ENCODE measurements at places on chromosomes 6 and 20. TPM values are rescaled to one million over a fixed set of nuclear protein-coding genes. Genes with fewer than 3 reads are reported as not detected.

DNA sequence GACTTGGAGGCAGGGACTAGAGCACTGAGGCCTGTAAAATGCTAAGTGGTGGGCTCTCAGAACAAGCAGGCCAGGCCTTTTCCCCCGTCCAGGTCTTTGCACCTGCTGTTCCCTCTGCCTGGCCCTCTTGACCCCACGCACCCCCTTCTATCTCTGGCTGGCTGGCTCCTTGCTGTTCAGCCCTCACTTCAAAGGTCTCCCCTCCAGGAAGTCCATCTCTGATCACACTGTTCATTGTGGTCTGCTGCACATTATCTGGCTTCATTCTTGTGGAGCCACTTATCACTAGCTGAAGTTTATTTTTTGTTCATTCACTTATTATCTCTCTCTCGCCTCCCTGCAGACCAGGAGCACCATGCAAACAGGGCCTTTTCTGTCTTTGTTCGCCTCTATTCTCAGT, 24.5 kb downstream of the SLC13A3 start:
- H3K27ac ChIP-seq, result no peak overlapping the region
- H3K4me1 ChIP-seq, result peaks cover 59% of the 10 kb centered on the region
- DNase-seq, result no peak
- peaks cover 11% of the 10 kb centered on the region for H3K36me3 ChIP-seq
- no peak overlapping the region for H3K4me3 ChIP-seq

DNA sequence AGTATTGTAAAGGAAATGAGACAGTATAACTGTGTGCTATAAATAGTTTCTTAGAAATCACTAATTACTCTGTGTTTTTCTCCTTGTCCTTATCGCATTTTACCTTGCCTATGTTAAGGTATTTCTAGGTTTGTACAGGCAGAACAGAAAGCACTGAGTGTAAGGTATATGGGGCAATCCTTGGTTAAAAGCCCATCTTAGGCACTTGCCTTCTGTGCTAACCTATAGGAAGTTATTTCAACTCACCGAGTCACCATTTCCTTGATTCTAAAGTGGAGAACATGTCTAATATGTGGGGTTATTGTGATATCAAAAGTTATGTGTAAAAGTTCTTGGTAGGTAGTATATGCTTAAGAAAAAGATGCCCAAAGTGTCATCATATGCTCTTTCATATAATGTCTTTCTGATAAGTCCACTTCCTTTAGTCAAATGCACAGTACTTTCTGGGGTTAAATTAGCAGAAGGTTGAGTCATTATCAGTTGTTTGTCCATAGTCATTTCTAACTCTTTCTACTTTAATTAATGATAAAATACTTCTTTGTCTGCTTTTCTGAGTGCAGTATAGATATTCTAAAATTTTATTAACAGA, 276.4 kb downstream of the UTRN start:
- peaks cover 53% of the 10 kb centered on the region for H3K36me3 ChIP-seq
- H3K27me3 ChIP-seq, result no peaks in the 10 kb centered on the region
- DNase-seq, result no peak
- H3K27ac ChIP-seq, result no peak overlapping the region

DNA sequence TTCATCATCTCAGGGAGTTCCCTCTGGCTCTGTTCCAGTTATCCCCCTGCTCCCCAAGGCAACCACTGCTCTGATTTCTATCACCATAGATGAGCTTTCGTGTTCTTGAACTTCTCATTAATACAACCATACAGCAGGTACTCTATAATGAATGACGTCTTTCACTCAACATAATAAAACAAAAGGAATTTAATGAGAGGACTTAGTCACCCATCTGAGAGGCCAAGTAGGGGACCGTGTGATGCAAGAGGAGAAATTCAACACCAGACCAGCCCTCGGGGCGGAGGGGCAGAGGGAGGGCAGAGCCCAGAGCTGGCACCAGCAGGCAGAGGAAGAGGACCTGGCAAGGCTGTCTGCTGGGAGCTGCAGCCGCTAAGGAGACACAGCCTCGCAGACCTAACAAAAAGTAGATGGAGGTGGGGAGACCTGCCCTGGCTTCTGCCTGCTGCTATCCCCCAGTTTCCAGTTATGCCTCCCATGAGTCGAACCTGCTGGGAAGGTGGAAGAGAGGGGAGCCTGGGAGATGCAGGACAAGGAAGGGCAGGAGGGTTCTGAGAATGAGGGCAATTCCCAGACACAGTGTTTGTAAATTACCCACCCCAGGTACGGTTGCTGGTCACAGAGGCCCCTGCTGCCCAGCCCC, 13.8 kb downstream of the CCN5 start:
- no peak for DNase-seq
- no peaks in the 10 kb centered on the region for H3K36me3 ChIP-seq
- no peaks in the 10 kb centered on the region for H3K4me1 ChIP-seq
- no peak overlapping the region for H3K27ac ChIP-seq

- H3K4me3 ChIP-seq, result no peak overlapping the region
- H3K4me1 ChIP-seq, result no peaks in the 10 kb centered on the region
- H3K36me3 ChIP-seq, result no peaks in the 10 kb centered on the region
- DNase-seq, result no peak
Measured at GRCh38 chr6:23522792-23523547, 603.0 kb upstream of the NRSN1 start.

GRCh38 chr6:87784690-87785089, 82.7 kb upstream of the AKIRIN2 start:
- H3K4me3 ChIP-seq, result no peak overlapping the region
- H3K4me1 ChIP-seq, result peaks cover 91% of the 10 kb centered on the region
- H3K27me3 ChIP-seq, result no peaks in the 10 kb centered on the region
- peak overlapping the region; percentile 79 for H3K27ac ChIP-seq
- H3K36me3 ChIP-seq, result no peaks in the 10 kb centered on the region

DNA sequence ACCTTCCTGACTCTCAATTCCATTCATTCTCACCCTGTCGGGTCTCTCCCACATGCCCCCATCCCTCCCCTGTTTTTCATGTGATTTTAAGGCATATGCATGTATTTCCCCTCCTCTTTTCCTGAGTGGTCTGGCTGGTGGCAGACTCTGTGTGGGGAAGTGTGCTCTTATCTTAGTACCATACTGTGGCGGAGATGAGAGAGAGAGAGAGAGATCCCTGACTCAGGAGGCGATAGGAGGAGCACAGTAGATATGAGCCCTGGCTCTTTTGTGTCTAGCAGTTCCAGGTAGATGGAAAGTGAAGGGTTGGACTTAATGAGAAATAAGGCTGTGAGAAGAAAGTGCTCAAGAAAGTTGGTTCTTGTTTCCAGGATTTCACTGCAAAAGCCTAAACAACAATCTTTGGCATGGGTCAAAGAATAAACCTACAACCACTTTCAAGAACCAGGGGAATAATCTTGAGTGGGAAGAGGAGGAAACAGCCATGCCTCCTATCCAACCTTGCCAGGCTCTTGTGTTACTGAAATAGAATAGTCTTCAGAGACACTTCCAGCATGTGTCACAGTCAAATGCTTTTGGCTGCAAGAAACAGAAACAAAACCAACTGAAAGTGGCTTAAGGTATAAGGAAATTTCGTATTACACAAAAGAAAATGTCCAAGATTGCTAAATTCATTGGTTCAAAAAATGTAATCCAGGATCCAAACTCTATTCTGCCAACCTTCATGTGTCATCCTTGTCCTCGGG, 123.8 kb upstream of the MYLIP start:
- H3K27ac ChIP-seq, result no peak overlapping the region
- H3K4me1 ChIP-seq, result no peaks in the 10 kb centered on the region
- no peak for DNase-seq
- no peaks in the 10 kb centered on the region for H3K36me3 ChIP-seq
- no peak overlapping the region for H3K4me3 ChIP-seq

- DNase-seq, result no peak
- peaks cover 3% of the 10 kb centered on the region for H3K27me3 ChIP-seq
- H3K4me1 ChIP-seq, result peaks cover 24% of the 10 kb centered on the region
- no peak overlapping the region for H3K4me3 ChIP-seq
- H3K36me3 ChIP-seq, result no peaks in the 10 kb centered on the region
Measured at GRCh38 chr6:15949982-15950381, 178.9 kb upstream of the MYLIP start.

DNA sequence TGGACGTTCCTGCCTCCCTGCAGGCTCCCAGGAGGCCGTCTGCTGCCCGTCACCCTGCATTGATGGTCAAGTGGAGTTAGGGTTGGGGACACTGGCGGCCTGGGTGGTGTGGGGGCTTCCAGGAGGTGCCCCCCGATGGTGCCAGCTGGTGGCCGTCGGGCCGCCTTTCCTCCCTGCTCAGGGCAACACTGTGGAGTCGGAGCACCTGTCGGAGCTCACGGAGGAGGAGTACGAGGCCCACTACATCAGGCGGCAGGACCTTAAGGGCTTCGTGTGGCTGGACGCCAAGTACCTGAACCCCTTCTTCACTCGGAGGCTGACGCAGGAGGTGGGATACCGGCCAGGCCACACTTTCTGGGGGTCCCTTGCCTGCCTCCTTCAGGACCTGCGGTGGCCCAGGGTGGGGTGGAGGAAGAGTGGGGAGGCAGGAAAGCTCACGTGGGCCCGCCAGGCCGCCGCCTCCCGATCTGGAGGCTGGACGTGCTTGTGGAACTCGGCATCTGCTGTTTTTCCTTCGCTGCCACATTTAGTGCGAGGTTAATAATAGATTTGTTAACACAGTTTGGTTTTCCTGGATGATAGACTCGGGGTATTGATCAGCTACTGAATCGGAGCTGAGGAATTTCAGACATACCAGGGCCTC, 28.6 kb downstream of the SPATA2 start:
- peaks cover 14% of the 10 kb centered on the region for H3K4me1 ChIP-seq
- H3K4me3 ChIP-seq, result no peak overlapping the region
- H3K27ac ChIP-seq, result no peak overlapping the region
- DNase-seq, result no peak

- H3K27me3 ChIP-seq, result peaks cover 35% of the 10 kb centered on the region
- H3K27ac ChIP-seq, result no peak overlapping the region
- DNase-seq, result no peak
- H3K4me3 ChIP-seq, result no peak overlapping the region
- H3K36me3 ChIP-seq, result no peaks in the 10 kb centered on the region
- H3K4me1 ChIP-seq, result no peaks in the 10 kb centered on the region
Measured at GRCh38 chr20:57685146-57685758, 24.6 kb downstream of the PMEPA1 start.

DNA sequence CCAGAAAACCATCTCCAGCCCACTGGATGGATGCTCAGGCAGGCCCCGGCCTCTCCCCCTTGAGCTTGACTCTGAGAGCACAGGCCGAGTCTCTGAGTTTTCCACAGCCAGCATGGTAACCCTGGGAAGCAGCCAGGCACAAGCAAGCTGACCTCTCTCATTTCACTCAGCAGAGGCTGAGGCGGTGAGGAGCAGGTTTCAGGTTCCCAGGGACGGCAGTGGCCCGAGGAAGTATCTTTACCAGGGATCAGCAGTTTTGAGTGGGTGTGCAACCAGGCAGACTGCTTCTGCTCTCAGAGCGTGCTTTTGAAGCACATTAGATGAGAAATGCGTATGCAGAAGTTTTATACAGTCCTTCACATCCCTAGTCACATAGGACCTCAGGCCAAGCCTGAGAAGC, 12.6 kb downstream of the HCK start:
- no peak for DNase-seq
- H3K27me3 ChIP-seq, result peaks cover 41% of the 10 kb centered on the region
- H3K4me3 ChIP-seq, result no peak overlapping the region
- peaks cover 11% of the 10 kb centered on the region for H3K4me1 ChIP-seq
- no peak overlapping the region for H3K27ac ChIP-seq

GRCh38 chr6:87806099-87806498, 104.1 kb upstream of the AKIRIN2 start:
- H3K4me1 ChIP-seq, result peaks cover 60% of the 10 kb centered on the region
- no peak for DNase-seq
- H3K36me3 ChIP-seq, result no peaks in the 10 kb centered on the region
- no peaks in the 10 kb centered on the region for H3K27me3 ChIP-seq
- no peak overlapping the region for H3K4me3 ChIP-seq

DNA sequence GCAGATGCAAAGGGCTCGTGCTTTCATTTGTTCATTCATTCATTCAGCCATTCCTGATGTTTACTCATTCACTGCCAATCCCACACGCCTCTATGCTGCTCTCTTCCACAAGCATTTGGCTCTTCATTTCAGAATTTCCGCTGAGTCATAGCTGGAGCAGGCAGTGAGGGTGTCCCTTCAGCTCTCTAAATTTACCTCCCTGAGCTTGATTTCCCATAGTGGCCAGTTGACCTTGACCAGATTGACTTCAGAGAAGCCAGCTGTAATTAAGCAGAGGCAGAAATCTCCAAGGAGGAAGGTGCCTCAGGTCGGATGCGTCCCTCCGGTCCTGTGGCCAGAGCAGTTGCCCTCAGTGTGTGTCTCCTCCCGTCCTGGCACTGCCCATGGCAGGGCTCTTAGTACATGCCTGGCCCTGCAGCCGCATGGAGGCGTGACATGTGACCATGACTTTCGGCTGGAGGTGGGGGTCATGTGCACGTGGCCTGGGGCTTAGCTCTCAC, 267.2 kb upstream of the ECI2 start:
- H3K36me3 ChIP-seq, result no peaks in the 10 kb centered on the region
- peaks cover 27% of the 10 kb centered on the region for H3K27me3 ChIP-seq
- DNase-seq, result peak; percentile 10
- no peak overlapping the region for H3K27ac ChIP-seq
- H3K4me3 ChIP-seq, result no peak overlapping the region
- 0 out of 2 replicates have a peak, but pooled peaks cover 6% of the 10 kb centered on the region for H3K4me1 ChIP-seq

DNA sequence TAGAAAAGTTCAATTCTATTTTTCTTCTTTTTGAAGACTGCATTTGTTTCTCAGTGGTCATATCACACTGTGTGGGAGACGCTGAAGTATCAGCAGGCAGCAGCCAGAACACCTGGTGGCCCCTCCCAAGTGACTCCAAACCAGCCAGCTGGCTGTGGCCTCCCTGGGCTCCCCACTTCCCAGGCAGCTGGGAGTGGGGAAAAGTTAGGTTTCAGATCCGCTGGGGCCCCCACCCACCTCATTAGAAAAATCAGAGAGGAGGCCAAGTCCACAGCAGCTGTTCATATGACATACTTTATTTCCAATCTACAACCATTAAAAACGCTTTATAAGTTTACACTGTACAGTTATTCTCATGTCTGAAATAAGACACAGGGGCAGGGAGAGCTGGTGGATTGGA, 3.6 kb upstream of the DSN1 start:
- peaks cover 32% of the 10 kb centered on the region for H3K4me1 ChIP-seq
- no peak overlapping the region for H3K4me3 ChIP-seq
- H3K36me3 ChIP-seq, result no peaks in the 10 kb centered on the region
- no peak overlapping the region for H3K27ac ChIP-seq
- DNase-seq, result no peak

GRCh38 chr6:52843605-52844004, 3.0 kb upstream of the GSTA5 start:
- no peaks in the 10 kb centered on the region for H3K36me3 ChIP-seq
- H3K4me1 ChIP-seq, result peaks cover 21% of the 10 kb centered on the region
- no peak for DNase-seq
- no peak overlapping the region for H3K27ac ChIP-seq
- H3K4me3 ChIP-seq, result no peak overlapping the region

DNA sequence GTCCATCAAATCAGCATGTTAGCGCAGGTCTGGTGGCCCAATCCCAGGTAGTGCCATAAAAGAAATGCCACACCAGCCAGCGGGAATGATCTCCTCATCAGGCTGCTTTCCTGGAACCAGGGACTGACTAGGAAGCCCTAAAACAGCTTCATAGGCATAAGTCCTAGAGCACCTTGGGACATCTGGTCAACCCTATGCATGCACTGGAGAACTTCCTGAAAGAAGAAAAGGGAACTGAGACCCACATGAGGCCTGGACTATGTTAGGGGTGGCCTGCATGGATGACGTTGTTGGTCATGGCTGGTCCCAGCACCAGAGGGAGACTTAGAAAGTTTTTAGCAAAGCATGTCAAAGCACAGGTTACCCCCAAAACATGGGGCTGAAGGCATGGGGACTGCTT, 7.6 kb upstream of the KCNK16 start:
- H3K36me3 ChIP-seq, result no peaks in the 10 kb centered on the region
- no peak overlapping the region for H3K27ac ChIP-seq
- H3K4me1 ChIP-seq, result no peaks in the 10 kb centered on the region
- no peak overlapping the region for H3K4me3 ChIP-seq
- DNase-seq, result no peak
- H3K27me3 ChIP-seq, result peaks cover 17% of the 10 kb centered on the region

The TEAD3 gene
- 14.4 TPM for total RNA-seq

The PRDM1 gene
- total RNA-seq, result not detected

The LTB gene
- 0.22 TPM for total RNA-seq

The C6orf15 gene
- total RNA-seq, result not detected

The CRISP2 gene
- not detected for total RNA-seq
